Vein endothelial cell (primary cell): ENCODE measurements at places on chromosomes 6 and 20. TPM values are rescaled to one million over a fixed set of nuclear protein-coding genes. Genes with fewer than 3 reads are reported as not detected.

The POU3F2 gene
- total RNA-seq = not detected in 2 replicates

The TFAP2D gene
- total RNA-seq = not detected in 2 replicates

The HLA-G gene
- not detected in 2 replicates for total RNA-seq

The SCUBE3 gene
- 1.3 and 1.7 TPM in 2 replicates for total RNA-seq

The WFDC12 gene
- total RNA-seq = not detected in 2 replicates

The PLG gene
- total RNA-seq = not detected in 2 replicates

The WFDC5 gene
- total RNA-seq = not detected in 2 replicates

The SMIM26 gene
- 55.4 and 69.2 TPM in 2 replicates for total RNA-seq

The PNPLA1 gene
- not detected in 2 replicates for total RNA-seq

The ARMH2 gene
- not detected in 2 replicates for total RNA-seq

The LIN28B gene
- total RNA-seq = not detected in 2 replicates

The RNF39 gene
- total RNA-seq = not detected in 2 replicates

The F13A1 gene
- total RNA-seq = not detected in 2 replicates

The FOXA2 gene
- total RNA-seq = not detected in 2 replicates

The PTGIS gene
- 1.4 and 5.9 TPM in 2 replicates for total RNA-seq

The NEURL2 gene
- 4.3 and 5.6 TPM in 2 replicates for total RNA-seq

The PHACTR3 gene
- under 0.01 and 0.57 TPM in 2 replicates for total RNA-seq

The GSTA1 gene
- not detected in 2 replicates for total RNA-seq

The SGK2 gene
- total RNA-seq = 0.67 TPM in 1 of 2 replicates, not detected in the other

The HTR1B gene
- 31.8 and 34.0 TPM in 2 replicates for total RNA-seq

The GRM1 gene
- total RNA-seq = 0.10 TPM in 1 of 2 replicates, not detected in the other

The SLC44A4 gene
- under 0.01 and 0.29 TPM in 2 replicates for total RNA-seq

The ZNF512B gene
- total RNA-seq = 18.9 and 22.9 TPM in 2 replicates

The SPDEF gene
- total RNA-seq = not detected in 2 replicates

The BMP7 gene
- total RNA-seq = not detected in 2 replicates

The PSORS1C2 gene
- total RNA-seq = not detected in 2 replicates

The PRDM1 gene
- total RNA-seq = 2.9 and 7.7 TPM in 2 replicates

The HLA-DQB1 gene
- total RNA-seq = not detected in 2 replicates

The KIFC1 gene
- 20.3 and 33.6 TPM in 2 replicates for total RNA-seq

The STAU1 gene
- total RNA-seq = 80.3 and 84.3 TPM in 2 replicates

The TPD52L2 gene
- total RNA-seq = 153 and 174 TPM in 2 replicates

The ULBP2 gene
- total RNA-seq = 6.2 and 8.0 TPM in 2 replicates

The RBM24 gene
- 1.3 and 4.0 TPM in 2 replicates for total RNA-seq

The MYH7B gene
- total RNA-seq = not detected in 2 replicates

The AGER gene
- 0.48 TPM in 1 of 2 replicates, not detected in the other for total RNA-seq

The C4B gene
- 0.33 and 0.76 TPM in 2 replicates for total RNA-seq

The GJA10 gene
- total RNA-seq = not detected in 2 replicates

The PAK5 gene
- total RNA-seq = not detected in 2 replicates

The TDRD6 gene
- under 0.01 TPM in 2 replicates for total RNA-seq

The DYNLT1 gene
- 78.6 and 89.8 TPM in 2 replicates for total RNA-seq

The TTBK1 gene
- 0.10 TPM in 1 of 2 replicates, not detected in the other for total RNA-seq

The RAB44 gene
- under 0.01 TPM in 1 of 2 replicates, not detected in the other for total RNA-seq

The PRDM13 gene
- not detected in 2 replicates for total RNA-seq

The LRRC73 gene
- total RNA-seq = 0.19 and 0.65 TPM in 2 replicates

The C4A gene
- total RNA-seq = 0.96 and 3.3 TPM in 2 replicates

The HUS1B gene
- 0.98 and 1.1 TPM in 2 replicates for total RNA-seq

The TTLL9 gene
- under 0.01 and 0.10 TPM in 2 replicates for total RNA-seq

The RWDD1 gene
- 27.8 and 40.6 TPM in 2 replicates for total RNA-seq

The NRSN1 gene
- not detected in 2 replicates for total RNA-seq

The HCRTR2 gene
- not detected in 2 replicates for total RNA-seq

The MEP1A gene
- not detected in 2 replicates for total RNA-seq

The FAM209B gene
- not detected in 2 replicates for total RNA-seq

The SLA2 gene
- total RNA-seq = 0.10 TPM in 1 of 2 replicates, not detected in the other

The RNGTT gene
- total RNA-seq = 17.0 and 23.0 TPM in 2 replicates

The TMEM151B gene
- 0.38 and 0.65 TPM in 2 replicates for total RNA-seq

The CRISP3 gene
- total RNA-seq = not detected in 2 replicates

The TJAP1 gene
- total RNA-seq = 15.4 and 16.0 TPM in 2 replicates

The SPEF1 gene
- total RNA-seq = 0.19 TPM in 1 of 2 replicates, not detected in the other

The CALHM4 gene
- total RNA-seq = 0.33 and 0.38 TPM in 2 replicates

The RAET1L gene
- total RNA-seq = not detected in 2 replicates
